Breast epithelium (tissue), 4 donors: ENCODE measurements at places on chromosomes 3 and 15.

GRCh38 chr3:10513306-10513705, 7.9 kb upstream of the ATP2B2 start:
- DNase-seq = no peak

- DNase-seq = no peak
Observed at GRCh38 chr3:49661281-49661680, 12.9 kb upstream of the APEH start.

DNA sequence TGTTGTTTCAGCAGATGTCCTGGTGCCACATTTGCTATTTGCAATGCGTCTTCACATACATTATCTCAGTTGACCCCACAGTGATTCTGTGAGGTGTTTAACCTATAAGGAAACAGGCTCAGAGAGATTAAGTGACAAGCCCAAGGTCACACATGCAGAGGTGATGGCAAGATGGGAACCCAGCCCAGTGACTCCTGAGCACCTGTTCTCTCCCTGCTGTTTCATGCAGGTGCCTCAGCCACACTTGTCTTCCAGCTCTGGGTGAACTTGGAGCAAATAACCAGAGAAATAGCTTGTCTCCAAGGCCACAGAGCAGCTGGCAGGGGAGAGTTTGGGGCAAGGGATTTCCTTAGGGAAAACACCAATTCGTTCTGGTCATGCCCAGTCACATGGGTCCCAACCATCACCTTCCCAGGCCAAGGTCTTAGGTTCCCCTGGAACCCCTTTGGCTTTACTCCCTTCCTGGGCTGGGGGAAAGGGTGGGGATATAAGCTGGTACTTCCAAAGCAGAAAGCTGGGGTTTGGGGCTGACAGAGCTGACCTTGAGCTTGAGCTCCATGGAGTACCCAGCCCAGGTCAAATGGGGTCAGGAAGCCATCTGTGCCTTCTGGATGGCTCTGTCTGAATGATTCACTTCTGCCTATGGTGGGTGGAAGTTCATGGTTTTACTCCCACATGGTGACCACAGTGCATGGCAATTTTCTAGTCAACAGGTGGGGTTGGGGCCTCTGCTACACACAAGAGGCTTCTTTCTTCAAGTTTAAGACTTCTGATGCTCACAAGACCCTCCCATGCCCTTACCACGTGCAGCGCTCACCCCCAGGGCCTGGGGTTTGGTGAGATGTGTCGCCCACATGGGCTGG, 22.4 kb downstream of the LIPC start:
- no peak for DNase-seq

DNA sequence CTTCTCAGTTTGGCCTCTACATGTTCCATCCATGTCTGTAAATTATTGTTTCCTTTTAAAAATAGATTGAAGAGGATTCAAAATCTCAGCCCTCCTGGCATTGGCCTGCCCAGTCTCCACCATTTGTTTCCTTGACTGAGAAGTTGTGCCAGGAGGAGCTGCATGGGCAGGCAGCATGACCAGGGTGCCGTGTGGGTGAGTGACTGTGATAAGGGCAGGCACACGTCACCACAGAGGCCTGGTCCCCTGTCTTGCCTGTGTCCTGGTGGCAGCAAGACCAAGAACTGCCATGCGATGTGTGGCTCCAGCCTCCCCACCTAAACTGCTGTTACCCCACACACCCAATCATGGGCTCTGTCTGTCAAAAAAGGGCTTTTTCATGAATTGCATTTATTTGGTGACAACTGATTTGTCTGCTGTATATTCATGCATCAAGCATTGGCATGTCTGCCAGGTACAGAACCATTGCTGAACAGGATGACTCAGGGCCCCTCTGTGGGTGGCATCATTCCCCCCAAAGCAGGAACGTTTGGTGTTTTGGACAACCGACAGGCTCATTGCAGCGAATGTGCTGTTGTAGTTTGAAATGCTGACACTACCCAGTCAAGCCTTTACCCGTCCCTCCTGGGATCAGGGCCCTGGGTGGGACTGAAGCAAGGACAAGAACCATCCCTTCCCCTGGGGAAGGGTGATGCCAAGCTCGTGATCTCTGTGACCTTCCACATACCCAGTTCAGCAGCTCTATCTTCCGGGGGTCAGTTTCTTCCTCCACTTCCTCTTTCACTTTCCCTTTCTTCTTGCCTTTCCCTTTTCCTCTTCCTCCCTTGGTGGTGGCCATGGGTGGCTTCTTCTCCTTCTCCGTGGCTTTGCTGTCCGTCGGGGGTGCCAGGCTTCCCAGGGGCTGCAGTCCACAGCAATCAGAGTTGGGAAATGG, 51.6 kb downstream of the TRPM1 start:
- no peak for DNase-seq

DNA sequence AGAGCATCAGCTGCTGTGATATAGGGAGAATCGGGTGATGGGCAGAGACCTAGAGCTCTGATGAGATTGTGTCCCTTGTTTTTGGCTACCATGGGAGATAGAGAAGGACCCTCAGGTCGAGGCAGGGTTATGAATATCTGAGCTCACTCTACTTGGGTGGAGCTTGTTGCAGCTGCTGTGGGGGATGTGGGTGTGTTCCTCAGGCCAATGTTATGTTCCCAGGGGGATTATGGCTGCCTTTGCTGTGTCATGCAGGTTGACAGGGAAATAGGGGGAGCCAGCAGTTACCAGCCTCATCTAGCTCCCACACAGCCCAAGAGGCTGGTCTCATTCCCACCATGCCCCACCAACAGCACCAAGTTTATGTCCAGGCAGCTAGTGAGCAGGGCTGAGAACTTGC, 131.5 kb downstream of the TRIM42 start:
- no peak for DNase-seq

GRCh38 chr3:152811974-152812760, 22.8 kb upstream of the P2RY1 start:
- DNase-seq = no peak

DNA sequence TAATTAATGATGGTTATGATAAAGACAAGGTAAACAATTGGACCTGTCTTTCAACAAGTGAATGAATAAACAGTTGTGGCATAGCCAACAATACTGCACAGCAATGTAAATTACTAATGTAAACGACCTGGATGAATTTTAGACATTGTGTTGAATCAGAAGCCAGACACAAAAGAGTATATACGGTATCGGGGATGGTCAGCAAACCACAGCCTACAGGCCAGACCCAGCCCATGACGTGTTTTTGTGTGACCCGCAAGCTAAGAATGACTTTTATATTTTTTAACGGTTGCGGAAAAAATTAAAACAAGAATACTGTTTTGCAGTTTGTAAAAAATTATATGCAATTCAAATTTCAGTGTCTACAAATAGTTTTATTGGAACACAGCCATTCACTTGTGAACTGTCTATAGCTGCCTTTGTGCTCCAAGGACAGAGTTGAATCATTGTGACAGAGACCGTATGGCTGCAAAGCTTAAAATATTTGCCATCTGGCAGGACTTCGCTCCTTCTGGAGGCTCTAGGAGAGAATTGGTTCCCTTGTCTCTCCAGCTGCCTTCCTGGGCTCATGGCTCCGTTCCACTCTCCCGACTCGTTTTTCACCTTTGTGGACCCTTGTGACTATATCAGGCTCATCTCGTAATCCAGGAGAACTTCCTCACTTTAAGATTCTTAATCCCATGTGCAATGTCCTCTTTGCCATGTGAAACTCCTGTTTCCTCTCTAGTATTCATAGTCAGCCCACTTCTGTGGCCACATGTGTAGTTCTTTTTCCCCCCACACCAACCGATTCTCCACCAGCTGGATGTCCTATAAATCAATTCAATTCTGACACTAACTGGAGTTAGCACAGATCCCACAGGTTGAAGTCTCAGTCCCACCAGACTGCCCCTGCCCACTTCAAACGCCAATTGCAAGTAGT, 72.7 kb downstream of the CMTM8 start:
- no peak for DNase-seq

DNA sequence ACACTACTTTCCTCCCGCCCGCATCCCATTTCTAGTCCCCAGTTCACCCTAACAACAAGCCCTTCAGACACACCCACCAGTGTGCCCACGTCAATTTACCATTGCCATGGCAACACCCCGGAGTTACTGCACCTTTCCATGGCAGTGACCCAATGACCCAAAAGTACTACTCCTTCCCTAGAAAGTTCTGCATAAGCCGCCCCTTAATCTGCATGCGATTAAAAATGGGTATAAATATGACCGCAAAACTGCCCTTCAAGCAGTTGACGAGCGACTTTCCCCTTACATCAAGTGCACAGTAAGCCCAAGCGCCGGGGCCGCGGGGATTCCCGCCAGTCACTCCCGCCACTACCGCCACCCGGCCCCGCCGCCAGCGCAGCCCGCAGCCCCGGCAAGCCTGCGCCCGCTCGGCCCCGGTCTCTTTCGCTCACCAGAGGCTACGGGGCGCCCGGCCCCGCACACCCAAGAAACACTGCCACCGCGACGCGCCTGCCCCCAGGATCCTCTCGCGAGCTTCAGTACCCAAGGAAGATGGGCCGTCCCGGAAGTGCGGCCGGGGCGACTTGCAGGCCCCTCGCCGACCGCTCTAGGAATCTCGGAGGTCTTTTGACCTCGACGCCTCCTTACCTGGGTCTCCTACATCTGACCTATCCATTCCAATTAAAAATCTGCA, 27.2 kb upstream of the ZNF502 start:
- peak; percentile 61 for DNase-seq

DNA sequence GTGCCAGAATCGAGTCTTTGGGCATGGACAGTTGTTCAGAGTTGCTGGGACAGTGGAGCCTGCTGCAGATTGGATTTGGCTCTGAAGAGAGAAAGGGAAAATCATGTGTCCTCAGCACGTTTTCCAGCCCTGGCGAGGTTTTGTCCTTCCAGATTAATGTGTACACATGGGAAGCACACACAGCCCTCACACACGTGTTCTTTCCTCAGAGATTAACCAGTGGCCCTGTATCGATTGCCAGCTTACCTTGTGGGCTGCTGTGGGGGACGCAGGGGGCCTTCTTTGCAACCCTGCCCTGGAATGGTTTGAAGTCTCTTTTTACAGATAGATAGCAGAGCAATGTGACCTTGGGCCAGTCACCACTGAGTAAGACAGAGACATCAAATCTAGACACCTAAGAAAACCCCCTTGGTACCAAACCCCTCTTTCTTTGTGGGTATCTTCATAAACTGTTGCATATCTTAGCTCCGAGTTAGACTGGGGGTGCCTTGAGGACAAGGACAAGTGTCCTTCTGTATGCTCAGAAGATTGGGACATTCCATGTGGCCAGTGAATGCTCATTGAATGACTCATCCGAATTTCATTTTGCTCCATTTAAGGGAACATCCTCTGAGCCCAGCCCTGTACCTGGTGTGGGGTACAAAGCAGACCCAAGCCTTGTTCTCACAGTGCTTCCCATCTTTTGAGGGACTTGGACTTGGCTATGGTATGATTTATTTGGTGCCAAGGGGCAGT, 48.0 kb downstream of the SMAD6 start:
- DNase-seq = no peak

- no peak for DNase-seq
Observed at GRCh38 chr15:42955518-42955917, 34.9 kb upstream of the TTBK2 start.

DNA sequence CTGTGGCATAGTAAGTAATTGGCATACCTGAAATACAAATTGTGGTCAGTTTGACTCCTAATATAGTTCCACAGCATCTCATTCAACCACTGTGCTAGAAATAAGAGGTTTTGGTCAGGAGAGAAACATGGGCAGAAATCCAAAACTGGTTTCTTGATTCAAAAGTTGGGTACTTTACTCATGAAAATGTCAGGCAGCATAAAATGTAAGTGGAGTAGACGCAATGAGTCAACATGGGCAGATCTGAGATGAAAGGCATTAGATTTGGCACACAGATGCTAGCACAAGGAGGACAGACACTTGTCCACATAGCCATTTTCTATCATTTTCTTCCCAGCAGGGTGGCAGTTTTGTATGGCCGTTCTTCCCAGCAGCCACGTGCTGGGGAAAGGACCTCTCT, 255.8 kb upstream of the CDIN1 start:
- no peak for DNase-seq
